ENCODE measurements at places on chromosomes 5 and 9. TPM values are rescaled to one million over a fixed set of nuclear protein-coding genes. Genes with fewer than 3 reads are reported as not detected.

DNA sequence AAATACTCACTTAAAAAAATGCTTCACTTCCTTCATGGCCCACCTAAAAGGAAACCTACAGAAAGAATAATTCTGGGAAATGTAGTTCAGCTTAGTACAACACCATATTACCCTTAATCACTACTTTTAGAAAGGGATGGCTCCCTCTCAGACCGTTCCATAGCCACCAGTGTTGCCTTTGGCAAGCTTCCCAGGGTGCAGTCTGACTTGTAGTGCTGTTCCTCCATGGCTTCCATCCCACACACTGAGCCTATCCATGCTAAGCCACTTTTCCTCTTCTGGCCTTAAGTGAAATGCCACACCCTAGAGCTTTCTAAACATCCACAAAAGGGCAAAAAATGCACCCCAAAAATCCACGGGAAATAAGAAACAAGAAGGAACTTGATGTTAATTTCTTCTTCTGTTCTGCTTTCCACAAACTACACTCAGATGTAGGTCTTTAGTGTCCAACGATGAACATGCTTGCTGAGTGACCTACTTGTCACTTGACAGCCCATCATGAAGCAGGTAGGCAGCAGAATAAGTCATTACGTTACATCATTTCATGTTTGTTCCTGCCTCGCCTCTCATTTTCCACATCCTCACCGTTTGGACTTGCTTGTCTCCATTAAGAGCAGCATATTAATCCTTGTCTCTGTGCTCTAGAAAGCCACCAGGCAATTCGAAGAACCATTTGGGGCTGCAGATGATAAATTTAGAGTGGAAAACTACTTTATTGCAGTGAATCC lies 391.1 kb upstream of the GRAMD2B start:
- no peak overlapping the region for H3K27ac ChIP-seq
- no peak for DNase-seq
- H3K27me3 ChIP-seq: no peaks in the 10 kb centered on the region
- no peak overlapping the region for H3K4me3 ChIP-seq
- H3K36me3 ChIP-seq: peaks cover 11% of the 10 kb centered on the region
- H3K4me1 ChIP-seq: peaks cover 2% of the 10 kb centered on the region

- no peak overlapping the region for H3K4me3 ChIP-seq
- H3K27me3 ChIP-seq: no peaks in the 10 kb centered on the region
- H3K4me1 ChIP-seq: no peaks in the 10 kb centered on the region
- no peak for DNase-seq
- no peak overlapping the region for H3K27ac ChIP-seq
Observed at GRCh38 chr5:136594416-136594815, 229.1 kb upstream of the TRPC7 start.

DNA sequence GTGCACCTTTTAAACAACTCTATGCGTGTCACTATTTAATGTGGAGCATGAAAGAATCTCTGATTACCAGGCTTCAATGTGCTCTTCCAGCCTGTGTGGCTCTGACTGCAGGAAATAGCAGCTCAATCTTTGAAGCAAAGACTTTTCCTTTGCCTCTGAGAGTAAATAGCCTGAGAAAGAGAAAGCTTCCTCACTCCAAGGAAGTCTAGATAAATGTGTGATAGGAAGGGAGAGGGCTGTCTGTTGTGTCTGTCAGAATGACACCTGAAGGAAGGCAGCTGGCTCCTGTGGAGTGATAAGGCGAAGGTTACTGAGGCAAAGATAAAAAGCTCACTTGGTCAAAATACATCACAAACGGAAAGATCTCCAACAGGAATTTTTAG lies 205.3 kb upstream of the HAPLN1 start:
- H3K27ac ChIP-seq: no peak overlapping the region
- no peaks in the 10 kb centered on the region for H3K36me3 ChIP-seq
- peaks cover 4% of the 10 kb centered on the region for H3K4me1 ChIP-seq
- no peak overlapping the region for H3K4me3 ChIP-seq
- H3K27me3 ChIP-seq: peaks cover 55% of the 10 kb centered on the region

DNA sequence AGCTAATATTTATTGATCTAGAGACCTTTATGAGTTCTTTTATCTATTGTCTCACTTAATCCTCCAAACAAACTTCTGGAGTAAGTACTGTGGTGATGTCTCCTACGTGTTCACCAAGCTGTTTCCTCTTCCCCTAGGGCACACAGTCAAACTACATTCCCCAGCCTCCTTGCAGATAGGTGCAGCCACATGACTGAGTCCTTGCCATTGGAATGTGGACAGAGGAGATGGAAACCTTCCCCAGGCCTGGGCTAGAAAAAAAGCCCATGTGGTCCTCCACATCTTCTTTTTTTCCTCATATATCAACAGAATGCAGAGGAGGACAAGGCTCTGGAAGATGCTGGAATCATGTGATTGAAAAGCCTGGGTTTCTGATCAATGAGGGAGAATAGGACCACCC lies 88.0 kb downstream of the ANKRD55 start:
- H3K27ac ChIP-seq: no peak overlapping the region
- no peak overlapping the region for H3K4me3 ChIP-seq
- no peaks in the 10 kb centered on the region for H3K36me3 ChIP-seq
- DNase-seq: no peak
- H3K4me1 ChIP-seq: peaks cover 8% of the 10 kb centered on the region
- H3K27me3 ChIP-seq: no peaks in the 10 kb centered on the region

- no peak overlapping the region for H3K27ac ChIP-seq
- no peaks in the 10 kb centered on the region for H3K36me3 ChIP-seq
- H3K4me1 ChIP-seq: no peaks in the 10 kb centered on the region
Observed at GRCh38 chr9:133305731-133306130, 30.3 kb downstream of the SURF6 start.

GRCh38 chr9:127498298-127498697 lies 47.0 kb downstream of the LRSAM1 start:
- no peaks in the 10 kb centered on the region for H3K4me1 ChIP-seq
- no peaks in the 10 kb centered on the region for H3K27me3 ChIP-seq
- no peak overlapping the region for H3K27ac ChIP-seq

- H3K27me3 ChIP-seq: no peaks in the 10 kb centered on the region
- no peak overlapping the region for H3K4me3 ChIP-seq
- peaks cover 32% of the 10 kb centered on the region for H3K4me1 ChIP-seq
- DNase-seq: no peak
Observed at GRCh38 chr9:14242150-14242805, 71.7 kb downstream of the NFIB start.

GRCh38 chr5:53191548-53192165 lies 82.1 kb upstream of the MOCS2 start:
- no peak overlapping the region for H3K4me3 ChIP-seq
- H3K27me3 ChIP-seq: no peaks in the 10 kb centered on the region
- no peaks in the 10 kb centered on the region for H3K4me1 ChIP-seq
- no peak for DNase-seq
- H3K36me3 ChIP-seq: peaks cover 4% of the 10 kb centered on the region

DNA sequence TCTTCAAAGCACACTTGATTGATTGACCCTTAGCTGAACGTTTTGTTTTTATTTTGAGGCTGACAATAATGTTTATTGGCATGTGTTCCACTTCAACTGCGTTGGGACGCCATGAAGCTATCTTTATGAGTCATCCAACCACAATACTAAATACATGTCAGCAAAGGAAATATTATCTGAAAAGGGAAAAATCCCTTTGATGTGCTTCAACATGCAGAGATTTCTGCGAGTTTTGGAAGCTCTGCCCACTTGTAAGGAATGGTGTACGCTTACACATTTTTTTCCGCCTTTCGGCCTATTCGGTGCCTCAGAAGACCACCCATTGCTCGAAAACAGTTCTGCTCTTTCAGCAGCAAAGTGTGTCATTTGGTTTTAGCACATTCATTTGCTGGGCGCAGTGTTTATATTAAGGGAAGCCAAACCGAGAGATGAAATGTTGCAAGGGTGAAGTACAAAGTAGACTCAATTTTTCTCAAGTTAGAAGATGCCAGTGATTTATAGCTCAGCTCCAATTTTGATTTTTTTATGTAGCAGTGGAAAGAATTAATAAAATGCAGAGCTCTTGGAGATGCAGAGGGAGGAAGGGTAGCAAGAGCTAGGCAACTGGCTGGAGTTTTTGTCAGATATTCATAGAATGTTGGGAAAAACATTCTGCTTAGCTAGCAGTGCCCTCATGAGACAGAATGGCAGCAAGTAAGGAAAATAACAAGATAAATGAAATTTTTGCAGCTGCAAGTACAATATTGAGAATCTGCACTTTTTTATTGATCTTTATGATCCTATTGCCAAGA lies 68.9 kb downstream of the PRDM6 start:
- no peak overlapping the region for H3K27ac ChIP-seq
- no peaks in the 10 kb centered on the region for H3K4me1 ChIP-seq
- DNase-seq: no peak
- H3K36me3 ChIP-seq: no peaks in the 10 kb centered on the region
- H3K27me3 ChIP-seq: peaks cover 39% of the 10 kb centered on the region
- H3K4me3 ChIP-seq: no peak overlapping the region

The OTULINL gene
- total RNA-seq: 36.3 TPM

The AP3B1 gene
- total RNA-seq: 50.9 TPM

The CCDC152 gene
- 0.17 TPM for total RNA-seq
